ENCODE measurements at places on chromosomes 3 and 15.

- DNase-seq = no peak
Observed at GRCh38 chr15:44659056-44659455, 4.4 kb downstream of the SPG11 start.

- peak; percentile 70 for DNase-seq
Observed at GRCh38 chr3:65945480-65945879, 93.2 kb downstream of the MAGI1 start.

DNA sequence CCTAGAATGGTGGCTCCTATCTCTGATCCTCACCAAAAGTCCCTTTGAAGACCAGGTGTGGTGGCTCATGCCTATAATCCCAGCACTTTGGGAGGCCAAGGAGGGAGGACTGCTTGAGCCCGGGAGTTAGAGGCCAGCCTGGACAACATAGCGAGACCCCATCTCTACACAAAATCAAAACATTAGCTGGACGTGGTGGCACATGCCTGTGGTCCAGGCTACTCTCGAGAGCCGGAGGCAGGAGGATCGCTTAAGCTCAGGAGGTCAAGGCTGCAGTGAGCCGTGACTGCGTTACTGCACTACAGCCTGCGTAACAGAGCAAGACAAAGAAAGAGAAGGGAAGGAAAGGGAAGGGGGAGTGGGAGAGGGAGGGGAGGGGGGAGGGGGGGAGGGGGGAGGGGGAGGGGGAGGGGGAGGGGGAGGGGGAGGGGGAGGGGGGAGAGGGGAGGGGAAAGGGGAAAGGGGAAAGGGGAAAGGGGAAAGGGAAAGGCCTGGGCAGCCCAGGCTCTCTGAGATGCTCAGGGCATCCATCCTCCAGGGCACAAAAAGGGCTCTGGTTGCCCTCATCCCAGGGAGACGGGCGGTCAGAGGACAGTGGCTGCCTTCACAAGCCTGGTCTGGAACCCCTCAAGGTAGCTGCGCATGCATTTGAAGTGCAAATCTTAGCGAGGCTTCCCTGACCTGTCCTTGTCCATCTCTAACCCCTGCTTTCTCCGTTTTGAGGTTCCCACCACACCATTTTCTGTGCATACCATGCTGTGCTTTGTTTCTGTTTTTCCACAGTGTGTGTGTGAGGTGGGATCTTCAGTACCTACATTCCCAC, 76.1 kb downstream of the LDHAL6B start:
- DNase-seq = no peak

DNA sequence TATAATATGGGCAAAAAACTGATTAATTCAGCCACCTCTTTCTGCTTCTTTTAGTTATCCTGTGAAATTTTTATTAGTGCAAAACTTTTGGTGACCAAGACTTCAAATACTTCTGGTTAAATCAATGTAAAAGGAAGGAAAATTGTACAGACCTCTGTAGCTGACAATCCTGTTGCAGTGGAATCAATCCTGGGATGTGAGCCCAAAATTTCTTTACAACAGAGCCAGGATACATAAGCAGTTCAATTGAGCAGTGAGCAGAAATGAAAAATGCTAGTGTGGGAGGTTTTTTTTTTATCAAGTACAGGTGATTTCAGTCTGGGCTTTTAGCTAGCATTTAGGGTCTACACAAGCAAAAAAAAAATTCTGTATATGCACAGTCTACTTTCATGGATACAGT, 398.0 kb downstream of the OTOL1 start:
- DNase-seq = no peak

DNA sequence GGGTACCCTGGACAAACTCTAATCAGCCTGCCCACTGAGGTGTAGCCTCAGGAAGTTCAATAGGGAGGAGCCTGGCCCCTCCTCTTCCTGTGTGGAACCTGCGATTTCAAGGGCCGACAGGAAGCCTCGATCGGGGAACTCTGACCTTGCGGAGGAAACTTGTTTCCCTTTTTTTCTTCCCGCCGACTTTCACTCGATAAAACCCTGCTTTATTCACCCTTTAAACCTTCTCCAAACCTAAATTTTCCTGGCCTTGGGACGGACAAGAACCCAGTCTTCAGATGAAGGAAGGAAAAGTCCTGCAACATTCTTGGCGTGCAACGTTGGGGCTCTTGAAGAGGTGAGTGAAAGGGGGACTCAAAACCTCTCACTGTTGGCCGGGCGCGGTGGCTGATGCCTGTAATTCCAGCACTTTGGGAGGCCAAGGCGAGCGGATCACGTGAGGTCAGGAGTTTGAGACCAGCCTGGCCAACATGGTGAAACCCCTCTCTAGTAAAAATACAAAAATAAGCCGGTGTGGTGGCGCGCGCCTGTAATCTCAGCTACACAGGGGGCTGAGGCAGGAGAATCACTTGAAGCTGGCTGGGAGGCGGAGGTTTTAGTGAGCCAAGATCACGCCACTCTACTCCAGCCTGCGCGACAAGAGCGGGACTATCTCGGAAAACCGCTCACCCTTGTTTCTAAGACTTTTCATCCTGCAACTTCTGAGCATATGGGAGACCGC, 208.2 kb downstream of the ZNF385D start:
- no peak for DNase-seq

- DNase-seq = no peak
Observed at GRCh38 chr3:46922871-46923558, 45.5 kb downstream of the PTH1R start.

GRCh38 chr3:111610189-111610588, 15.0 kb upstream of the ZBED2 start:
- DNase-seq = no peak

- DNase-seq = no peak
Observed at GRCh38 chr3:70963431-70964275, 619.9 kb downstream of the FOXP1 start.

GRCh38 chr3:53589201-53589600, 94.8 kb downstream of the CACNA1D start:
- DNase-seq = no peak

GRCh38 chr3:178676077-178676476, 139.8 kb downstream of the KCNMB2 start:
- no peak for DNase-seq

DNA sequence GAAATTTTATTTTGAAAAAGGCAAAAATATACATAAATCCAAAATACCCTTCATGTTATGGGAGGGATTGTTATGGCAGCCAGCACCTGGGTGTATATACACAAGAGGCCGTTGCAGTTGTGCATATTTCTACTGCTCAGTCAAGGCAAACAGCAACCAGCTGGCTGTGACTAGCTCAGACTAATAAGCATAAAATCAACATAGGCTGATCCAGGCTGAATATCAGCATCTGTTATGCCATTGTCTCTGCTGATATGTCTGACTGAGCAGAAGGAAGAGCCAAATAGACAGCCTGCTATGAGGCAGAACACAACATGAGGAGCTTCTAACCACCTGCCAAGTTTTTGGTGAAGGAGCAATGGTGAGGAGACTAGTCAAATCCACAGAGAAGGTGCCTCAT, 457.5 kb upstream of the ALCAM start:
- peak; percentile 65 for DNase-seq

DNA sequence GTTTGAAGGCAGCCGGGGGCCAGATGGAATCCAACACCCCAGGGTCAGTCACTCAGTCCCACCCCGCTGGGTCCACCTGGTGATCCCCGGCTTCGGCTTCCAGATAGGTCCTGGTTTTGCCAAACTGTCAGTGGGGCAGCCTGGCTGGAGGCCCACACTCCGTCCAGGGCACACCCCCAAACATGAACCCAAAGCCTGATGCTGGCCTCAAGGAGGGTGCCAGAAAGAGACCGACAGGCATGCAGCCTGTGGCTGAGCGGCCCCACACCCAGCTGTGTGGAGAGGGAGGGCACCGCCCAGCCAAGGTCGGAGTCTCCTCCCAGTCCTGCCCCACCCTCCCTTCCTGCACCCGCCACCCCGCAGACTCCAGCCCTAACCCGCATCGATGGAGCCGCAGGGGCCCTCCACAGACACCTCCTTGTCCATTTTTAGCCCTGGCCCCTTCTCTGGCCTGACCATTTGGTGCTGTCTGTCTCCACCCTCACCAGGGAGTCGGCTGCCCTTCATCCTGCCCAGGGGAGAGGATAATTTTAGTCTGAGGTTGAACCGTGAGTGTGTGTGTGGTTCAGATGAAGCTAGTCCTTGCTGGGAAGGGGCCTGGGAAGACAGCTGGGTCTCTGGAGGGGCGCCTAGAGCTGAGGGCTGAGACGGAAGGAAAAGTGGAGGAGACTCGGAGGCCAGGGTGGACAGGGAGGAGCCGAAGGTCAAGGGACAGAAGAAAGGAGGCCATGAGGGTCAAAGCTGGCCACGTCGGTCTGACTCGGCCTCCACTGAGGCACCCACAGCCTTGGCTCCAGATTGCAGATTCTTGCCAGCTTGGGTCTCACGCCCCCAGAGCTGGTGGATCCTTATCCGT, 23.1 kb downstream of the TNK2 start:
- DNase-seq = no peak

- DNase-seq = no peak
Observed at GRCh38 chr3:169871129-169871886, 1.6 kb upstream of the LRRC31 start.

- DNase-seq = no peak
Observed at GRCh38 chr3:134775831-134776230, 19.2 kb upstream of the EPHB1 start.

- DNase-seq = peak; percentile 44
Observed at GRCh38 chr15:58724466-58724865, 25.0 kb downstream of the ADAM10 start.

DNA sequence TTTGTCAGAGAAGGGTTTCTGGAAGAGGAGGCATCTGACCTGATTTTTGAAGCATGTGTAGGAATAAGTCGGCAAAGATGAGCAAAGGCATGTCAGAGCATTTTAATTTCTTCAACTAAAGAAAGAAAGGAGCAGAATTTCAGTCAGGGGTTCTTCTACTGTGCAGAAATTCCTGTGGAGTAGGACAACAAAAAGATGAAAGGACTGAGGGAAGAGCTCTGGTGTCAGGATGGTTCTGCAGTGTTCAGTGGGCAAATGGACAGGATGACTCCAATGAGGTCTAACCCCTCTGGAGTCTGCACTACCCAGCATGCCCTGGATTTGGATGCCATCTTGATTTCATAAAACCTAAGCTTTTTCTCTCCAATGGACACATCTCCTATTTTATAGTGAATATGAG, 47.7 kb upstream of the SIAH2 start:
- DNase-seq = no peak

DNA sequence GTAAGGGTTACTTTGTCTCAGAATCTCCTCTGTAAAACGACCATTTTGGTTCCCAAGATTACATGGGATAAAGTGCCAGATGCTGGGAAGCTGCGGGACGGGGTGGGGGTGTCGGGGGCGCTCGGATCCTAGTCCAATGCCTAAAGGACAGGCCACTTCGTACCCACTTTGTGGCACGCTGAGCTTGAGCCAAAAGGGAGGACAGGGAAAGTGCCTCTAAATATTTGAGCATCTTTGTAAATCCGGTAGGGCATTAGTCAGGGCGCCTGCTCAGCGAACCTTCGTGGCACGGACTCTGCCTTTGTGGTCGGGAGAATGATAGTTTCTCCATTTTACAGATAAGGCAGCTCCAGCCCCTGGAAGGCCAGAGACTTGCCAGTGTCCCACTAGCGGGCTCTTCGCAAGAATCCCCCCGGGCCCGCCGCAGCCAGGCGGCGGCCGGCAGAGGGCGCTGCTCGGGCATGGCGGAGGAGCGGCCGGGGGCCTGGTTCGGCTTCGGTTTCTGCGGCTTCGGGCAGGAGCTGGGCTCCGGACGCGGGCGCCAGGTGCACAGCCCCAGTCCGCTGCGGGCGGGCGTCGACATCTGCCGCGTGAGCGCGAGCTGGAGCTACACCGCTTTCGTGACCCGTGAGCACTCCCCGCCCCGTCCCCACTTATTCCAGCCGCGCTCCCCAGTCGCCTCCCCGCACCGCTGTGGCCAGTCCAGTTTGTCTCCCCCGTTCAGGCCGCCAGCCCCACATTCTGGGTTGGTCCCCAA, 1.8 kb downstream of the RCCD1 start:
- DNase-seq = peak; percentile 85

DNA sequence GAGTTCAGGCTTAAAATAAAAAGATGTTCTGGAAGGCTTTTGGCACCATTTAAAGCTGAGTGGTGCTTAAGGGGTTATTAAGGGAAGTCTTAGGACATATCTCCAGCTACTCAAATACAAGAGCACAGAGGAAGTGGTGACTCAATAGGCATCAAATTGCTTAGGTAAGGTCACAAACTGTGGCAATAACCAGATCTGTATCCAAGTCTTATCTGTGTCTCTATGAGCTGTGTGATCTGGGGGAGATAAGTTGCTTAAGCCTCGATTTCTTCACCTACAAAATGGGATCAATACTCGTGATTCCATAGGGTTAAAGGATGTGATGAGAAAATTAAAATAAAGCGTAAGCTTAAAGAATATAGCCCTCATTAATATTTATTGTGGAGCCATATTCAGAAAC, 7.6 kb downstream of the HDC start:
- peak; percentile 35 for DNase-seq

DNA sequence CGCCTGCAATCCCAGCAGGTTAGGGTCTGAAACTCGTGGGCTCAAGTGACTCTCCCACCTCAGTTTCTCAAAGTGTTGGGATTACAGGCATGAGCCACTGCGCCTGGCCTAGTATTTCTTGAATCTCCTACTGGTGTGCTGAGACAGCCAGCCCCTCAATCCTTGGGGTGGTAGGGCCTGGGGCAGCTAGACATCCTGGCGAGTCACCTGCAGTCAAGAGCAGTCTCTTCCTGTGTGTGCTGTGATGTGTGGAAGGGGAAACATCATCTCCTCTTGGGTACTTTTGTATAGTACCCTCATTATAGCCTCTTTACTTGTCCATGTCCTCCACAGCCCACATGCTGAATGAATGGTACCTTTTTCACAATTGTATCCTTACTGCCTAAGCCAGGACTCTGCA, 4.9 kb upstream of the HEXA start:
- no peak for DNase-seq
